Mesendoderm (in vitro differentiated cells): ENCODE measurements at places on chromosomes 2 and 18.
A peak's percentile ranks its signal among the peaks of the same experiment; 100 is the strongest.

GRCh38 chr2:213022987-213023386 is 128.4 kb downstream of the IKZF2 start:
- DNase-seq = no peak
- no peak overlapping the region for H3K4me3 ChIP-seq
- no peaks in the 10 kb centered on the region for H3K36me3 ChIP-seq
- H3K4me1 ChIP-seq = no peaks in the 10 kb centered on the region

- H3K4me1 ChIP-seq = peaks cover 2% of the 10 kb centered on the region
- H3K27ac ChIP-seq = no peak overlapping the region
- H3K4me3 ChIP-seq = no peak overlapping the region
- H3K36me3 ChIP-seq = no peaks in the 10 kb centered on the region
- no peaks in the 10 kb centered on the region for H3K27me3 ChIP-seq
Measured at GRCh38 chr2:172997031-172997430, 78.6 kb upstream of the MAP3K20 start.

- no peak for DNase-seq
Measured at GRCh38 chr18:62448426-62448825, 74.4 kb upstream of the ZCCHC2 start.

DNA sequence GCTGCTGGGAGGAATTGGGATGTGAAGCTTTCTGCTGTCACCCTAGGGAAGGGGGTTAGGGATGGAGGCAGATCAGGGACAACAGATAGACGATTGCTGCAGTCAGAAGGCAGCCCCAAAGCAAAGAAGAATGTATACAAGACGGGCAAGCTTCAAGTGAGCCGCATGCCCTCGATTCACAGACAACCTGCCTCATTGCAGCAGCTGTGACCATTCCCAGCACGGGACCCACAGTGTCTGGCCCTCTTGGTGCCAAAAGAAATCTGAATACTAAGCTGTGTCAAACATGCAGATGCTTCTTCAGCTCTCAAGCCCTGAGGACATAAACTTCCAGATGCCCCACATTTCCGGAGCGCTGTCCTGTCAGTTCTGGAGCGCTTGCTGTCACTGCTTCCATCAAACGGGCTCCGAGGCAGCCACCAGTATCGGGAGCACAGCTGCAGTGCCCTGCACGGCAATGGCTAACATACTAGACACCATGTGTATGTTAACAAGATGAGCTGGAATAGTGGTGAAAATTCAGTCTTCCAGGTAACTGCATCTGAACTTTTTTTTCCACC is 33.8 kb downstream of the PRELID3A start:
- DNase-seq = no peak
- no peaks in the 10 kb centered on the region for H3K36me3 ChIP-seq
- no peaks in the 10 kb centered on the region for H3K27me3 ChIP-seq
- no peak overlapping the region for H3K27ac ChIP-seq
- no peaks in the 10 kb centered on the region for H3K4me1 ChIP-seq
- H3K4me3 ChIP-seq = no peak overlapping the region

GRCh38 chr2:217812170-217812569 is 190.6 kb downstream of the TNS1 start:
- H3K4me3 ChIP-seq = no peak overlapping the region
- H3K4me1 ChIP-seq = no peaks in the 10 kb centered on the region
- DNase-seq = no peak
- H3K27ac ChIP-seq = no peak overlapping the region
- H3K36me3 ChIP-seq = no peaks in the 10 kb centered on the region
- no peaks in the 10 kb centered on the region for H3K27me3 ChIP-seq

- DNase-seq = peak; percentile 87
- H3K27ac ChIP-seq = peak overlapping the region; percentile 47
- H3K27me3 ChIP-seq = no peaks in the 10 kb centered on the region
- no peak overlapping the region for H3K4me3 ChIP-seq
Measured at GRCh38 chr18:35491700-35492077, 6.1 kb downstream of the INO80C start.

GRCh38 chr18:50356036-50356945 is 18.6 kb upstream of the SKA1 start:
- H3K4me1 ChIP-seq = no peaks in the 10 kb centered on the region
- H3K27me3 ChIP-seq = no peaks in the 10 kb centered on the region
- peak; percentile 78 for DNase-seq
- no peak overlapping the region for H3K4me3 ChIP-seq

GRCh38 chr18:21632393-21632792 is 20.3 kb downstream of the SNRPD1 start:
- H3K27ac ChIP-seq = no peak overlapping the region
- DNase-seq = no peak
- H3K4me1 ChIP-seq = no peaks in the 10 kb centered on the region
- no peak overlapping the region for H3K4me3 ChIP-seq

DNA sequence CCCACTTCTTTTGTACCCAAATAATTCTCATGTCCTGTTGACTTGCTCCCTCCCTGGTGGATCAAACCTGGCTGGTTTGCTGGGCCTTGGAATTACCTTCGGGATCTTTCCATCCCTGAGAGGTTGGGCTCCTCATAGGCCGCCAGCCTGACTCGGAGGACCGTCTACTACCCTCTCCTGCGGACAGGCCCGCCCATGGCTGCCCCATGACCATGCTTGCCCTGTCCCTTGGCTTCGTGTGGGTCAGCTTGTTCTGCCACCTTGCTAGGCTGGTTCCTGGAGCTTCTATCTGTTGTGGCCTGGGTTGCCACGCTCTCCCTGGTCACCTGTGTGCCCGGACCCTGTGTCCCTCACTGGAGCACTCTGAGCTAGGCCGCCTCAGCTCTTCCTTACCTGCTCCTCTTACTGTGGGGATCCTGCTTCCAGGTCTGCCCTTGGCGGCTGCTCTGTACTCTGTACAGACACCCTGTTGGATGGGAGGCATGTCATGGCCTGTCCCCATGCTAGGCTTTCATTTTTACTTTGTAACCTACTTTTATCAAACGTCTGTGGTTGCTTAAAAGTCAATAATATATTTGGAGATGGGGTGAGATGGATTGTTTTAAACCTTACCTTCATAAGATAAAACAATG is 29.7 kb upstream of the FHL2 start:
- no peaks in the 10 kb centered on the region for H3K4me1 ChIP-seq
- no peaks in the 10 kb centered on the region for H3K36me3 ChIP-seq
- DNase-seq = no peak
- no peak overlapping the region for H3K4me3 ChIP-seq
- no peaks in the 10 kb centered on the region for H3K27me3 ChIP-seq

- H3K36me3 ChIP-seq = no peaks in the 10 kb centered on the region
- H3K27ac ChIP-seq = no peak overlapping the region
- H3K4me3 ChIP-seq = no peak overlapping the region
- no peak for DNase-seq
Measured at GRCh38 chr2:110747522-110748488, 15.4 kb downstream of the ACOXL start.

- H3K27me3 ChIP-seq = no peaks in the 10 kb centered on the region
- DNase-seq = no peak
- H3K4me1 ChIP-seq = no peaks in the 10 kb centered on the region
- H3K36me3 ChIP-seq = no peaks in the 10 kb centered on the region
- H3K4me3 ChIP-seq = no peak overlapping the region
Measured at GRCh38 chr18:2982022-2982421, 30.9 kb downstream of the LPIN2 start.

- no peak overlapping the region for H3K27ac ChIP-seq
- H3K4me1 ChIP-seq = no peaks in the 10 kb centered on the region
- H3K36me3 ChIP-seq = no peaks in the 10 kb centered on the region
- DNase-seq = no peak
- H3K4me3 ChIP-seq = no peak overlapping the region
Measured at GRCh38 chr18:57863706-57864105, 60.6 kb upstream of the ATP8B1 start.

DNA sequence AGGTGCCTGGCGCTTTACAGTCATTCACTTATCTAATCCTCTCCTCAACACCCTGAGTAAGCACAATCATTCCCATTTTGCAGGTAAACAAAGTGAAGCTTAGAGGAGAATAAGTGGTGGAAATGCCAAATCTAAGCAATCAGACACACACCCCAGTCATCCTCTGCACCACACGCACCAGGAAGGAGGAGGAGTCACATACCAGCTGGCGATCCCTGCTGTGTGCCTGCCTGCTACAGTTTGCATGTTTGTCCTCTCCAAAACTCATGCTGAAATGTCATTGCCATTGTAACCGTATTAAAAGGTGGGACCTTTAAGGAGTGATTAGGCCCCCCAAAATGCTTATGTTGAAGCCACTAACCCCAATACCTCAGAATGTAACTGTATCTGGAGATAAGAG is 93.7 kb downstream of the LOXHD1 start:
- no peak overlapping the region for H3K4me3 ChIP-seq
- peak; percentile 47 for DNase-seq
- peaks cover 8% of the 10 kb centered on the region for H3K4me1 ChIP-seq
- no peaks in the 10 kb centered on the region for H3K27me3 ChIP-seq

DNA sequence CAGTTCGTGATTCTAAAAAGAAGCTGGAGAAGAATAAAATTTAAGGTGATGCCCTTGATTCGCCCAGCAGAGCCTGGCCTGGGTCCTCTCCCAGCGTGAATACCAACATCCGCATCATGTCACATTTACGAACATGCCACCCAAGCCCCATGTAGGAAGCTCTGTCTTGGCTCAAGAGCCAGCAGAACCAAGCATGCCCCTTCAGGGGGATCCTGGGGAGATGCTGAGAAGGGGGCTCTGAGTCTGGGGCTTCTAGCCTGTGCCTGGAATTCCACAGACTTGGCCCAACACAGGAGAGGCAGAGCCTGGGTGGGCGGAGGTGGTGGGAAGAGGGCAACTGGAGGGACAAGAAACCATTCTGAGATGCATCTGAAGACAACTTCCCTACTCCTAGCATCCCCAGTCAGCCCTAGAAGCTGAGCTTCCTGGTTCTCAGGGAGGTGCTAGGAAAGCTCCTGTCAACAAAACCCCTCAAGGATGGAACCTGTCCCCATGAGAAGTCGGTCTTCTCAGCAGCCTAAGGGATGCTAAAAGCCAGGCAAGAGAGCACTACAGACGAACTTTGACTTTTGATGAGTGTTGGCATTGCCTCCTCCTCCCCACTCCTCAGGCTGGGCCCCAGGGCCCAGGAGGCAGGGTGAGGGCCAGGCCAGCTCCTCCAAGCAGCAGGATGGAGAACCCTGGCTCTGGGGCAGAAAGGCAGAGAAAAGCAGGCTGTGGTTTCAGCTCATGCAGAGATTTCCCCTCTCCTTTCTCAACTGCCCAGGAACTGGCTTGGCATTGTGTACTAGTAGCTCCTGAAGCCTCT is 57.9 kb downstream of the POLR1A start:
- H3K27me3 ChIP-seq = no peaks in the 10 kb centered on the region
- H3K36me3 ChIP-seq = peaks cover 24% of the 10 kb centered on the region
- DNase-seq = no peak

DNA sequence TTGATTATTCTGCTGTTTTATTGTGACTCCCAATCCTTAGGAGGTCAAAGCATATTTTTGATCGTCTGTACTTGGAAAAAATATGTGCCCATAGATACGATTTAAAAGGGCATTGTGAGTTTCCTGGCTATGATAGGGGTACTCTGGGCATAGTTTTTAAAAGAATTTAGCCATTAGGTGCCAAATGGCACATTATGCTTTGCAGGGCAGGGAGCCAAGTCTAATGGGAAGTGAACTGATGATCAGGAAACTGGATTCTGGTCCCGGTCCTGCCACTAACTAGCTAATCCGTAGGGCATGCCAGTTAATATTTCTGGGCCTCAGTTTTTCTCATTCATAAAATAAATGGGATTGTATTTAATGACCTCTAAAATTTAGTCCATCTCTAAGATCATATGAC is 189.3 kb downstream of the LTBP1 start:
- H3K4me1 ChIP-seq = no peaks in the 10 kb centered on the region
- no peak for DNase-seq
- no peaks in the 10 kb centered on the region for H3K27me3 ChIP-seq
- no peak overlapping the region for H3K27ac ChIP-seq
- H3K4me3 ChIP-seq = no peak overlapping the region

DNA sequence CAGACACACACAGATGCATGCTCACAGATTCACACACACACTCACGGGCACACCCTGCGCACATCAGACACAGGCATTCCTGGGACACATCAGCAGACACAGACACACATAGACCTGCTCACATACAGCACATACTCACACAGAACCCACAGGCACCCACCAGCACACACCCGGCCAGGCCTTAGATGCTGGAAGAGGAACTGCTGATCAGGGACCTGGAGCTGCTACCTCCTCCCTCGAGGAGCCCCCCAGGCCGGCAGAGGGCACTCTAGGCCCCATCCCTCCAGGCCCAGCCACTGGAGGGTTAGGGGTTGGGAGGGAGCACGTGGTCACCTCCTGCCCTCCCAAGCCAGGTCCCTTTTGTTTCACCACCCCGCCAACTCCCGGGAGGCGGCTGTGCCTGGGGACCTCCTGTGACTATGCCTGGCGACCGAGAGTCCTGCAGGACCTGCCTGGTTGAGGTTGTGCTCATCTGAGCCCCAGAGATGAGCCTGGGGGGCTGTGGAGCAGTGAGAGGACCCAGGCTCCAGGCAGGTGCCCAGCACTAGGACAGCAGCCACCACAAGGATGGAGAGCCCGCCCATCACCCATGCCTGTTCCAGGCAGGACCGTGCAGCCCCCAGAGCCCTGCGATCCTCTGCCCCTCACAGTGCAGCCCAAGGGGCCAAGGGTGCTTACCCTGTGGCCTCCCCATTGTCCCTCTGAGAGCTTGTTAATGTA is 21.0 kb upstream of the PTMA start:
- peaks cover 6% of the 10 kb centered on the region for H3K4me1 ChIP-seq
- DNase-seq = peak; percentile 94
- no peaks in the 10 kb centered on the region for H3K36me3 ChIP-seq

- H3K4me1 ChIP-seq = no peaks in the 10 kb centered on the region
- no peak overlapping the region for H3K27ac ChIP-seq
- H3K4me3 ChIP-seq = no peak overlapping the region
Measured at GRCh38 chr2:217440000-217440399, 562.8 kb downstream of the TNS1 start.

- no peak for DNase-seq
- no peak overlapping the region for H3K4me3 ChIP-seq
- no peak overlapping the region for H3K27ac ChIP-seq
Measured at GRCh38 chr2:231486851-231487596, 22.7 kb upstream of the NCL start.

GRCh38 chr2:20558391-20559150 is 92.3 kb downstream of the HS1BP3 start:
- no peak overlapping the region for H3K4me3 ChIP-seq
- H3K27ac ChIP-seq = no peak overlapping the region
- no peaks in the 10 kb centered on the region for H3K27me3 ChIP-seq

DNA sequence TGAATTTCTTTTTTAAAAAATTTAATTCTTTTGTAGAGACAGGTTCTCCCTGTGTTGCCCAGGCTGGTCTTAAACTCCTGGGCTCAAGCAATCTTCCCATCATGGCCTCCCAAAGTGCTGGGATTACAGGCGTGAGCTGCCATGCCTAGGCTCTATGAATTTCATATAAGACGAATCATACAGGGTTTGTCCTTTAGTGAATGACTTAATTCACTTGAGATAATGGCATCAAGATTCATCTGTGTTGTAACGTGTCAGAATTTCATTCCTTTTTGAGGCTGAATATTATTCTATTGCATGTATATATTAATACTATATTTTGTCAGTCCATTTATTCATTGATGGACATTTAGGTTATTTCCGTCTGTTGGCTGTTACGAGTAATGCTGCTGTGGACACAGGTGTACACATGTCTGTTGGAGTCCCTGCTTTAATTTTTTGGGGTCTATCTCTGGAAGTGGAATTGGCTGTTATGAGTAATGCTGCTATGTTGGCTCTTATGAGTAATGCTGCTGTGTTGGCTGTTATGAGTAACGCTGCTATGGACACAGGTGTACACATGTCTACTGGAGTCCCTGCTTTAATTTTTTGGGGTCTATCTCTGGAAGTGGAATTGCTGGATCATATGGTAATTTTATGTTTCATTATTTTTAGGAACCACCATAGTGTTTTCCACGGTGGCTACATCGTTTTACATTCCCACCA is 210.6 kb downstream of the CAMKMT start:
- no peak overlapping the region for H3K27ac ChIP-seq
- H3K4me3 ChIP-seq = no peak overlapping the region
- DNase-seq = no peak
- H3K36me3 ChIP-seq = no peaks in the 10 kb centered on the region
